ENCODE measurements at places on chromosomes 6 and 20.

DNA sequence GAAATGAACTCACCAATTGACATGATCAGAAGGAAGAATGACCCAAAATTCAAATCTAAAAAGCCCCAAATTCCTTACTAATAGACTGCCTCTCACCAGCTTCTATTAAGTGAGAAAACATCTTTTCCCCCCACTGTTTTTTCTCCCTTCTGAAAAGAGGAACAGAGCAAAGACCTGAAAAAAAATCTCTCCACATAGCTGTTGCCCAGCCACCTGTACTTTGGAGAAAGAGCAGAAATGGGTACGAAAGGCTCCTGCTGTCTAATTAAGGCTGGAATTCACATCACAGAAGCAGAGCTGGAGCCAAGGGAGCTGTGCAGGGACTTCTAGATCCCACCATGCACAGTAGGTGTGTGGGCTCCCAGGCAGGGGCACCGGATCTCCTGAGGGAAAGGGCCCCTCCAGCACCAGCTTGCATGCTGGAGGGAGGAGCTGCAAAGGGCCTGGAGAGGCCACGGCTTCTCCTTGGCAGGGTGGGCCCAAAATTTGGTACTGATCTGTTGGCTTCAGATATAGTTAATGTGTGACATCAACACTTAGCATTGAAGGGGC lies 73.2 kb upstream of the DUSP22 start:
- no peak for DNase-seq

- no peak for DNase-seq
Observed at GRCh38 chr6:47741807-47742206, 40.0 kb upstream of the OPN5 start.

GRCh38 chr20:23407781-23408464 lies 13.4 kb downstream of the NAPB start:
- DNase-seq = no peak

- no peak for DNase-seq
Observed at GRCh38 chr20:24662322-24662721, 192.9 kb downstream of the SYNDIG1 start.

- DNase-seq = no peak
Observed at GRCh38 chr6:54248319-54248718, 59.9 kb upstream of the TINAG start.

DNA sequence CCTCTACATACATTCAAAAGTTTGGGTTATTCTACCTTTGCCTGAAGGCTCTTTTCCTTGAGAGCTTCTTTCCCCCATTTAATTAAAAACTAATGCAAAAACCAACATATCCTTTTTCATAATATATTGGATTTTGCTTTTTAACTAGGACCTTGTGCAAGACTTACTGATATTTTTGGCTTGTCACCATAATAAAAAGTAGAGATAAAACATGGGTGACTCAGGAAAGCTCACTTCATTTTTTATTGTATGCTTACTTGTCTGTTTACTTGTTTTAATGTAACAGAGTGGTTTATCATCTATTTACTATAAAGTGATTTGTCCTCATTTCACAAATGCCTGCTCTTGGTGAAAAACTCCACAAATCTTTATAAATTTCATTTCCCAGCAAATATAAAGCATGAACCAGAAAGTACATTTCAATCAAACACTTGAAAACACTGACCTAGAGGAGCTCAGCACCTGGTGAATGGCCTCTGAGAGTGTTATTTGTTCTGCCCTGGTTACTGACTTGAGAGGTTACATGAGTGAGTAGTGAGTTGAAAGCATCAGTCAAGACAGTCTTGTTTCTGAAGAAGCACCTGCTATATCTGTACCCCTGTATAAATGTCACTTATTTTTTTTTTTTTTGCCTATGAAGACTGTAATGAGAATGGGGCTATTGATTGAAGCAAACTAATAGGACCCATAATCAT lies 20.8 kb downstream of the ADGRG6 start:
- no peak for DNase-seq

GRCh38 chr20:59708326-59708725 lies 104.0 kb downstream of the PHACTR3 start:
- no peak for DNase-seq

Measured in activated CD8-positive, alpha-beta memory T cell treated with anti-CD3 and anti-CD28 coated beads for 24 hours (primary cell).